ENCODE measurements at places on chromosomes 16 and 17.
A peak's percentile ranks its signal among the peaks of the same experiment; 100 is the strongest.

GRCh38 chr17:33686171-33686570 is 393.1 kb upstream of the ASIC2 start:
- peak; percentile 62 for DNase-seq
- H3K27me3 ChIP-seq, result peaks cover 11% of the 10 kb centered on the region
- H3K4me3 ChIP-seq, result no peak overlapping the region
- H3K4me1 ChIP-seq, result no peaks in the 10 kb centered on the region
- H3K36me3 ChIP-seq, result no peaks in the 10 kb centered on the region
- no peak overlapping the region for H3K27ac ChIP-seq

DNA sequence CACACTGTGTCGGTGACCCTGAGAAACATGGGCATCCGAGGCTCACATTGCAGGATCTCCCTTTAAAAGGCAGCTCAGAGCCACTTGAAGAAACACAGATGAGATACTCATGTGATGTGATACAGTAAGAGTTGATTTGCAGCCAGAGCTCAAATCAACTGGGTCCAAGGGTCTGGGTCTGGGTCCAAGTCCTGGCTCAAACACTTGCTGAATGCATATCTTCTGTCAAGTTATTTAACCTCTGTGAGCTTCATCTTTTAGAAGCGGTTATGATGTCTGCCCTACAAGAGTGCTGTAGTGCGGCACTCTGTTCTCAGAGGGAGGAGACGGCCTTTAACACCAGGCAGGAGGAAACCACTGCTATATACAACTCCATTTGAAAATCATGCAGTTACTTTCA is 6.4 kb downstream of the KRT38 start:
- no peaks in the 10 kb centered on the region for H3K4me1 ChIP-seq
- no peaks in the 10 kb centered on the region for H3K36me3 ChIP-seq
- H3K27ac ChIP-seq, result no peak overlapping the region
- no peak overlapping the region for H3K4me3 ChIP-seq

GRCh38 chr17:77237232-77238008 is 96.7 kb downstream of the SEC14L1 start:
- H3K4me1 ChIP-seq, result peaks cover 12% of the 10 kb centered on the region
- H3K27me3 ChIP-seq, result no peaks in the 10 kb centered on the region
- no peak overlapping the region for H3K4me3 ChIP-seq
- no peak overlapping the region for H3K27ac ChIP-seq
- no peak for DNase-seq

GRCh38 chr17:10021272-10021984 is 116.4 kb upstream of the RCVRN start:
- DNase-seq, result no peak
- H3K4me1 ChIP-seq, result peaks cover 25% of the 10 kb centered on the region
- H3K27me3 ChIP-seq, result no peaks in the 10 kb centered on the region
- H3K27ac ChIP-seq, result no peak overlapping the region
- H3K4me3 ChIP-seq, result no peak overlapping the region

DNA sequence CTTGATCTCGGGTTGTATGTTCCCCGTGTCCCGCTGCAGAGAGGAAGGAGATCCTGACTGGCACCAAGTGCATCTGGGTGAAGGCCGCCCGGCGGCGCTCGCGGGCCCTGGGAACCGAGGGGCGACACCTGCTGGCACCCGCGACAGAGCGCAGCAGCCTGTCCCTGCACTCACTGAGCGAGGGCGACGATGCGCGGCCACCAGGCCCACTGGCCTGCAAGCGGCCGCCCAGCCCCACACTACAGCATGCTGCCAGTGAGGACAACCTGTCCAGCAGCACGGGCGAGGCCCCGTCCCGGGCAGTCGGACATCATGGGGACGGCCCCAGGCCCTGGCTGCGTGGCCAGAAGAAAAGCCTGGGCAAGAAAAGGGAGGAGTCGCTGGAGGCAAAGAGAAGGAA is 7.5 kb downstream of the BTBD17 start:
- peak; percentile 88 for DNase-seq
- H3K27ac ChIP-seq, result no peak overlapping the region
- peaks cover 85% of the 10 kb centered on the region for H3K27me3 ChIP-seq
- no peak overlapping the region for H3K4me3 ChIP-seq
- peaks cover 10% of the 10 kb centered on the region for H3K4me1 ChIP-seq

DNA sequence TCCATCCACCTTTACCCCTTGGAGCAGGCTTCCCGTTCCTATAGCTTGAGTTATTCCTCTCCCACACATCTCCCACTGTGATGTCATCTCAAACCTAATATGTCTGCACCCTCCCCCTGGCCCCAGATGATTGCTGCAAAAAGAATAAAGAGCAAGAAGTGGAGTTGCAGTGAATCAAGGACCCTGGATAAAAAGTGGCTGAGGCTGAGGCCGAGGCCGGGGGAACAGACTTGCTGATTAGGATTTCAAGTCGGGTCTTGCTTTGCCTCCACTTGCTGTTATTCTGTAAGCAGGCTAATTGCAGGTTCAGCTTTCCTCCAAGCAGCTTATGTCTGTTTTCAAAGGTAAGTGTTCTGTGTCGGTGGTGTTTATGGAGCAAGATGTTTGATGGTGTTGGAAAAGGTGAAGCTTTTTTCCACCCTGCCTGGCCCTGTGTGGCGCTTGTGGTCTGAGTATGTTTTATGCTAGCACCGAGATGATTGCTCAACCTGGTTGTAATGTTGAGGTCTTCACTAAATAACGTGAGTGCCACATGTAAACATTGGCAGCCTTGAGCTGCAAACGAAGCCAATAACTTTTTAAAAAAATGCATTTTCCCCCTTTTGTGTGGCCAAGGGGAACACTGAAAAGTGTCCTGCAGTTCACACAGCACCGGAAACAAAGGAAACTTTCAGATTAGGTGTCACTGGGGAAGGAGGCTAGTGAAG is 15.4 kb downstream of the HS3ST3B1 start:
- no peak for DNase-seq
- peaks cover 11% of the 10 kb centered on the region for H3K36me3 ChIP-seq
- H3K27me3 ChIP-seq, result 0 out of 2 replicates have a peak, but pooled peaks cover under 1% of the 10 kb centered on the region
- H3K4me3 ChIP-seq, result no peak overlapping the region

DNA sequence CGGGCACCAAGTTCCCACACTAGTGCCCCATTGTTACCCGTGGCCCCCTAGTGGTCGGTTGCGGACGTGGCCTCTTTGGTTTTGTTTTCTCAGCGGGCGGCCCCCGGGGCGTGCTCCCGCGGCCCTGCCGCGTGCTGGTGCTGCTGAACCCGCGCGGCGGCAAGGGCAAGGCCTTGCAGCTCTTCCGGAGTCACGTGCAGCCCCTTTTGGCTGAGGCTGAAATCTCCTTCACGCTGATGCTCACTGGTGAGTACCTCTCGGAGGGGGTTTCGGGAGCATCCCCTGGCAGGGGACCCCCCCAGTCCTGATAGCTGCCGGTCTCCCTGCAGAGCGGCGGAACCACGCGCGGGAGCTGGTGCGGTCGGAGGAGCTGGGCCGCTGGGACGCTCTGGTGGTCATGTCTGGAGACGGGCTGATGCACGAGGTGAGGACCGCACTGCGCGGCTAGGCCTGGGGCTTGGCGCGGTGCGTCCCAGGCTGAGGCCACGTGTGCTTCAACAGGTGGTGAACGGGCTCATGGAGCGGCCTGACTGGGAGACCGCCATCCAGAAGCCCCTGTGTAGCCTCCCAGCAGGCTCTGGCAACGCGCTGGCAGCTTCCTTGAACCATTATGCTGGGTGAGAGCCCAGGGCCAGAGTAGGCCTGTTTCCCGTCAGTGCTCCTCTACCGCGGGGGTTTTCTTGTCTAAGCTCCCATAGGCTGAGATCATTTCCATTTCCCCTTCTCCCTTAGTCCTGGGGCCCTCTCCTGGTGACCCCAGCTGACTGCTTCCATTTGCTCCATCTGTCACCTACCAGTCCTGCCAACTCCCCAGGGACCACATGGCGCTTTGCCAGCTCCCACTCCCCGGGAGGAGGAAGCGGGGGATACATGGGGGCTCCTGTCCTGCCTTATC is 1.7 kb downstream of the SPHK1 start:
- H3K4me3 ChIP-seq, result peak overlapping the region; percentile 36
- peaks cover 42% of the 10 kb centered on the region for H3K27me3 ChIP-seq
- DNase-seq, result peak; percentile 88
- no peak overlapping the region for H3K27ac ChIP-seq
- peaks cover 32% of the 10 kb centered on the region for H3K4me1 ChIP-seq

DNA sequence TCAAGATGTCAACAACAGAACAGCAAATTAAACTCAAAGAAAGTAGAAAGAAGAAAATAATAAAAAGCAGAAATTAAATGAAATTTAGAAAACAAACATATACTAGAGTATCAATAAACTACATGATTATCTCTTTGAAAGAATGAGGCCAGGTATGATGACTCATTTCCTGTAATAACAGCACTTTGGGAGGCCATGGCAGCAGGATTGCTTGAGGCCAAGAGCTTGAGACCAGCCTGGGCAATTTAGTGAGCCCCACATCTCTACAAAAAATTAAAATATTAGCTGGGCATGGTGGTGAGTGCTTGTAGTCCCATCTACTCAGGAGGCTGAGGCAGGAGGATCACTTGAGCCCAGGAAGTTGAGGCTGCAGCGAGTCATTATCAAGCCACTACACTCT is 232.5 kb downstream of the RAB11FIP4 start:
- H3K4me1 ChIP-seq, result no peaks in the 10 kb centered on the region
- no peaks in the 10 kb centered on the region for H3K27me3 ChIP-seq
- peaks cover 3% of the 10 kb centered on the region for H3K36me3 ChIP-seq
- H3K4me3 ChIP-seq, result no peak overlapping the region

GRCh38 chr17:42849451-42850181 is 1.4 kb upstream of the AOC3 start:
- peaks cover 10% of the 10 kb centered on the region for H3K36me3 ChIP-seq
- no peak for DNase-seq
- no peak overlapping the region for H3K27ac ChIP-seq

GRCh38 chr16:3576211-3576610 is 992 bp downstream of the NLRC3 start:
- peaks cover 9% of the 10 kb centered on the region for H3K4me1 ChIP-seq
- no peaks in the 10 kb centered on the region for H3K36me3 ChIP-seq
- no peak overlapping the region for H3K27ac ChIP-seq
- H3K27me3 ChIP-seq, result no peaks in the 10 kb centered on the region
- DNase-seq, result no peak

GRCh38 chr16:15834502-15834901 is 22.3 kb downstream of the MYH11 start:
- H3K4me3 ChIP-seq, result no peak overlapping the region
- no peaks in the 10 kb centered on the region for H3K27me3 ChIP-seq
- H3K4me1 ChIP-seq, result no peaks in the 10 kb centered on the region
- H3K36me3 ChIP-seq, result no peaks in the 10 kb centered on the region
- H3K27ac ChIP-seq, result no peak overlapping the region

- H3K27ac ChIP-seq, result no peak overlapping the region
- peak overlapping the region; percentile 72 for H3K4me3 ChIP-seq
Observed at GRCh38 chr17:77696151-77696720, 262.3 kb upstream of the TNRC6C start.

GRCh38 chr17:17384961-17385360 is 81.8 kb downstream of the NT5M start:
- H3K27ac ChIP-seq, result no peak overlapping the region
- H3K36me3 ChIP-seq, result no peaks in the 10 kb centered on the region
- H3K27me3 ChIP-seq, result no peaks in the 10 kb centered on the region
- no peak overlapping the region for H3K4me3 ChIP-seq

DNA sequence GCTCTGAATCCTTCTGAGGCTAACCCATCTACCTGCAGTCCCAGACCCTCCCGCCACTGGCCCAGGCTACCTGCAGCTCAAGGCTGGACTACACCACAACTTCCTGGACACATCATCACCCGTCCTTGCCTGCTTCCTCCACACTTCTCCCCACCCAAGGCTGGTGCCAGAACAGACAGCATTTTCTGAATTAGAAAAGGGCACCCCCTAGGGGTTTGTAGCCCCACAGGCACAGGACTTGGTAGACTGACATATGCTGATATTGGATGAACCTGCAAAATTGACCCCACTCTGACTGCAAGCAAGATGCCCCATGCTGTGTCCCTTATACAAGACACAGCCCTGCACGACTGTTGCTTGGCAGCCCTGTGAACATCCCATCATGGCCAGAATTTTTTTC is 271.5 kb upstream of the C16orf82 start:
- peaks cover 11% of the 10 kb centered on the region for H3K27me3 ChIP-seq
- H3K27ac ChIP-seq, result no peak overlapping the region
- H3K36me3 ChIP-seq, result no peaks in the 10 kb centered on the region
- peak; percentile 26 for DNase-seq
- H3K4me1 ChIP-seq, result no peaks in the 10 kb centered on the region

GRCh38 chr17:55962951-55963401 is 190.3 kb upstream of the ANKFN1 start:
- no peak overlapping the region for H3K27ac ChIP-seq
- no peaks in the 10 kb centered on the region for H3K36me3 ChIP-seq
- no peaks in the 10 kb centered on the region for H3K27me3 ChIP-seq
- H3K4me3 ChIP-seq, result no peak overlapping the region
- no peak for DNase-seq
- H3K4me1 ChIP-seq, result no peaks in the 10 kb centered on the region

DNA sequence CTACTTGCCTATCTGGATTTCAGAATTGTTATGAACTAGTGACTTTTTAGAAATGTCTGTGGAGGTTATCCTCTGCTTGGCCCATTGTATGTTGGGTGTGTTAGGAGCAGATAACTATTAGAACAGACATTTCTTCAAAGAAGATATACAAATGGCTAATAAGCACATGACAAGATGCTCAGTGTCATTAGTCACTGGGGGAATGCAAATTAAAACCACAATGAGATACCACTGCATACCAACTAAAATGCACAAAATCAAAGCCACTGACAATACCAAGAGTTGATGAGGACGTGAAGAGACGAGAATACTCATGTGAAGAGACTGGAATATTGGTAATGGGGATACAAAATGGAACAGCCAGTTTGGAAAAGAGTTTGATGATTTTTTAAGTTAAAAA is 39.2 kb downstream of the CEP112 start:
- peaks cover 5% of the 10 kb centered on the region for H3K27me3 ChIP-seq
- H3K27ac ChIP-seq, result no peak overlapping the region
- H3K4me3 ChIP-seq, result no peak overlapping the region
- H3K4me1 ChIP-seq, result no peaks in the 10 kb centered on the region

DNA sequence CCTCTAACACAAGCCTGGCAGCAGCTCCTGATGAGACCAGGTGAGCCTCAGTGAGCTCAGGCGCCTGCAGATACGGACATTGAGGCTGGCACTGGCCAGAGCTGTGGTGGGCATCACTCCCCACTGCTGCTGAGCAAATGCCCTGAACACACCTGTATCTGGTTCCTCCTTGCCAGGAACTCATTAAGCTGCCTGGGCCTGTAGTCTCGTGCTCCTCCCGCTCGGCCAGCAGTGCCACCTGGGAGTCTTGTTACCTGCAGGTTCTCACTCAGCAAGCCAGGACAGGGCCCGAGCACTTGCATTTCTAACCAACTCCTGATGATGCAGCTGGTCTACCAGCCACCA is 13.3 kb downstream of the EIF4A3 start:
- H3K36me3 ChIP-seq, result peaks cover 54% of the 10 kb centered on the region
- peaks cover 9% of the 10 kb centered on the region for H3K4me1 ChIP-seq

DNA sequence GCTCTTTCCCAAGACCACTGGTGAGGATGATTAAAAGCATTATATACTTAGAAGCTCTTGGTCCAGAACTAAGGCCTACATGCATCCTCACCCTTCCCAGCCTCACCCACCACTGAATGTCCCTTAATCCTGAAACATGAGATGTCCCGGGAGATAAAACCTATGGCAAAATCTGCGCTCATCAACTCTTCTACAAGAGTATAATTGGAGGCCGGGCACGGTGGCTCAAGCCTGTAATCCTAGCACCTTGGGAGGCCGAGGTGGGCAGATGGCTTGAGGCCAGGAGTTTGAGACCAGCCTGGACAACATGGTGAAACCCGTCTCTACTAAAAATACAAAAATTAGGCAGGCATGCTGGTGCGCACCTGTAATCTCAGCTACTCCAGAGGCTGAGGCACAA is 13.3 kb downstream of the ACACA start:
- H3K36me3 ChIP-seq, result no peaks in the 10 kb centered on the region
- no peak for DNase-seq
- no peak overlapping the region for H3K27ac ChIP-seq
- no peaks in the 10 kb centered on the region for H3K27me3 ChIP-seq

GRCh38 chr16:72961115-72961832 is 86.7 kb downstream of the ZFHX3 start:
- no peaks in the 10 kb centered on the region for H3K27me3 ChIP-seq
- H3K4me1 ChIP-seq, result peaks cover 19% of the 10 kb centered on the region
- H3K27ac ChIP-seq, result no peak overlapping the region
